ENCODE measurements at places on chromosomes 7 and 10.

- no peak for DNase-seq
Observed at GRCh38 chr7:158160199-158160598, 427.4 kb downstream of the PTPRN2 start.

GRCh38 chr7:14271441-14271840 is 282.0 kb upstream of the ETV1 start:
- DNase-seq, result no peak

DNA sequence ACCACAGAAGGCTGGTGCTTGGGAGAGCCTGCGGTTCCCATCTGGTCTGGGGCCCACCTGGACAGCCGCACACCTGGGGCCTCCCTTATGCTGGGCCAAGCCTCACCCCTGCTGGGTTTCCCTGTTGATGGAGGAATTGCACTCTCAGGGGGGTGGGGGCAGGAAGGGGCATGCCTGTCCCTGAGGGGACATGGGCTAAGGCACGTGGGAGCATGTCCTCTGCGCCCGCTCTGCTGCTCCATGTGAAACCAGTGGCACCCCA is 43.4 kb downstream of the OAT start:
- DNase-seq, result no peak

GRCh38 chr7:84823530-84823929 is 363.3 kb downstream of the SEMA3D start:
- no peak for DNase-seq

DNA sequence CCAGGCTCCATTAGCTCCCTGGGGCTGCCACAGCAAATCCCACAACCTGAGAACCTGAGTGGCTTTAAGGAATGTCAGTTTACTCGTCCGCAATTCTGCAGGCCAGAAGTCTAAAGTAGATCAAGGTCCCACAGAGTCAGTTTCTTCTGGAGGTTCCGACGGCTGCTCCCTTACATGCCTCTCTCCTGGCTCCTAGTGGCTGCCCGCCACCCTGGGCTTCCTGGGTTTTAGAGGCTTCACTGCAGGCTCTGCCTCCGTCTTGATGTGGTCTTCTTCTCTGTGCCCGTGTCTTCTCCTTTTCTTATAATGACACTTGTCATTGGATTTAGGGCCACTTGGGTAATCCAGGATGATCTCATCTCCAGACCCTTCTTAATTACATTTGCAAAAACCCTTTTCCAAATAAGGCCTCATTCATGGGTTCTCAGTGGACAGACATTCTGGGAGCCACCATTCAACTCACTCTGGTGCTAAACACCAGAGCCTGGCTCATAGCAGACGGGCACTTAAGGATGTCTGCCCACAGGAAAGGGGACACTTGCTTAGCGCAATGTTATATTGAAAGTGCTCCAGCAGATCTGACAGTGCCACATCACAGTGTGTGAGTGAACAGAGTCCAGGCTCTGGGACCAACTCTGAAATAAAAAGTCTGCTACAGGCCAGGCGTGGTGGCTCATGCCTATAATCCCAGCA is 77.6 kb downstream of the VWC2 start:
- no peak for DNase-seq

GRCh38 chr10:132247943-132248342 is 59.8 kb downstream of the STK32C start:
- no peak for DNase-seq
